HEK293T (cell line): ENCODE measurements at places on chromosomes 16 and 17.

DNA sequence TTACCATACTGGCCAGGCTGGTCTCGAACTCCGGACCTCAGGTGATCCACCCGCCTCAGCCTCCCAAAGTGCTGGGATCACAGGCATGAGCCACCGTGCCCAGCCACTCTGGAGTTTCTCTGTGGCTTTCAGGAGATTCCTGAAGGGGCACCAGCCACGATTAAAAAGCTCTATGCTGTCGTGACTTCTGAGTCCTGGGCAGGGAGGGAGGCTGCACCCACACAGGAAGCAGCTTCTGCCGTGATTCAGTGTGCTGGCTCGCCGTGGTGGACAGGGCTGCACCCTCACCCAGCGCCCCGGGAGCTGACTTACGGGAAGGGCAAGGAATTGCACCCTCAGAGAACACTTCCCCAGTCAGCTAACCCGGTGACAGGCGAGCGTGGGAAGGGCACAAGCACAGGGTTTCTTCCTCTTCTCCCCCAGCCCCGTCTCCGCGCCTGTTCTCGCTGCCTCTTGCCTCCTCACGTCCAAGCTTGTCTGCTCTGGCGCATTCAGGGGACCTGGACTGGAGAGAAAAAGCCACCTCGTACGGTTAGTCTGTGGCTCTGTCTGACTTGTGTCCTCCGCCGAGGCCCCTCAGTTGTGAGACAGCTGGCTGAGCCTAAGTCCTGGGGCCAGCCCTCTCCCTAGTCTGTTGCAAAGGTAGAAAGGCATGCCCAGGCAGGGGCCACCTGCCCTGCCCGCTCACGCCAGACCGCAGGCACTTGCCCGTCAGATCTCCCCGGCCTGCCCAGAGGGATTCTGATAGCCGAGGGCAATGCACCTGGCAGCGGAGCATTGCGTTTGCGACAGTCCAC is 145.0 kb downstream of the SEC14L1 start:
- no peak for DNase-seq

DNA sequence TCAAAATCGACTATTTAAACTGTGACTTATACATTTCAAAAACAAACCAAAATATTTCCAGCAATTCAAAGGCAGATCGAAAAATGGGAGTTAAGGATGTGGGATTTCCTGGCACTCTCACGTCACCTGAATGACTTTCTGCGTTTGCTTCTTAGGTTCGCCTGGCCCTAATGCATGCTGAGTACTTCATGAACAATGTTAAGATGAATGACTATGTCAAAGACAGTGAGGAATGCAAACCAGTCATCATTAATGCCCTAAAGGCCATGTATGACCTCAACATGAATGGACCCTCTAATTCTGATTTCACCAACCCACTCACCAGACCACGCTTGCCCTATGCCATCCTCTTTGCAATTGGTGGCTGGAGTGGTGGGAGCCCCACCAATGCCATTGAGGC is 7.3 kb downstream of the KLHL10 start:
- DNase-seq = no peak

DNA sequence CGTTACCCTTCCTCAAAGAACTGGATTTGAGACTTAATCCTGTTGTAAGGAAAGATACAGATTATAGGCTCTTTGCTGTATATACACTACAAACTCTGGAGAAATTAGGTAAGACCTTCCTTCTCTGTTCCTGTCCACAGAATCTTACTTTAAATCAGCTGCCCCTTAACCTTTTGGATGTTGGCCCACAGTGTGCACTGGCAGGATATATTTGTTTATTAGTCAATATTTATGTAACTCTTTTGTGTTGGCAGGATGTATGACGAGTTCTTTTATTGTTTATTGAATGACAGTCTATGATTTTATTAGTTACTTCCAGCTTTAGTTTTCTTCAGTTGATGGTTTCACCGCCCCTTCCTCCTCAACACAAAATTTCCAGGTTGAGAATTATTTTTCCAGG is 19.7 kb downstream of the LRRC36 start:
- no peak for DNase-seq

DNA sequence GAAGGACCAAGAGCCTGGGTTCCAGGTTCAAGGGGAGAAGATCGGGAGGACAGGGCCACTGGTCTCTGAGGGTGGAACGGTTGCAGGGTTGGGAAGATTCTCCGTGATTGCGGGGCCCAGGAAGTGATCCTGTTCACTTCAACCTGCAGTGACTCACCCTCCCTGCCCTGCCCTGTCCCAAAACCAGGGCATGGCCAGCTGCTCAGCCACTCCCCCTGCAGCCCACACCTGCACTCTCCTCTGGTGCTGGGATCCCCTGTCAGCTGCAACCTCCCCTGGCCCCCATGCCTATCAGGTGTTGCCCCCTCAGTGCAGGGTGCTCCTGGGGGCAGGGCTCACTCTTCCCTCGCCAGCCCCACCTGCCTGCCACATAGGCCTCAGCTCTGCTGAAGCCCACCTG is 1.1 kb downstream of the RUNDC3A start:
- DNase-seq = no peak

GRCh38 chr16:79092846-79093245 is 507.7 kb downstream of the MAF start:
- DNase-seq = no peak

GRCh38 chr17:67376737-67377487 is at the start of gene PITPNC1:
Gene PITPNC1, plus strand, starts transcription at chr17:67377281.
- DNase-seq = peak; percentile 73

- peak; percentile 76 for DNase-seq
Observed at GRCh38 chr16:73068541-73069401, 20.8 kb upstream of the ZFHX3 start.

- DNase-seq = no peak
Observed at GRCh38 chr17:7715936-7716886, 1.3 kb upstream of the DNAH2 start.

- no peak for DNase-seq
Observed at GRCh38 chr16:22330326-22330725, 33.1 kb downstream of the POLR3E start.

- DNase-seq = no peak
Observed at GRCh38 chr17:67137026-67137370, 92.6 kb downstream of the CACNG1 start.

- DNase-seq = no peak
Observed at GRCh38 chr16:72590151-72590937, 418.4 kb upstream of the PMFBP1 start.

DNA sequence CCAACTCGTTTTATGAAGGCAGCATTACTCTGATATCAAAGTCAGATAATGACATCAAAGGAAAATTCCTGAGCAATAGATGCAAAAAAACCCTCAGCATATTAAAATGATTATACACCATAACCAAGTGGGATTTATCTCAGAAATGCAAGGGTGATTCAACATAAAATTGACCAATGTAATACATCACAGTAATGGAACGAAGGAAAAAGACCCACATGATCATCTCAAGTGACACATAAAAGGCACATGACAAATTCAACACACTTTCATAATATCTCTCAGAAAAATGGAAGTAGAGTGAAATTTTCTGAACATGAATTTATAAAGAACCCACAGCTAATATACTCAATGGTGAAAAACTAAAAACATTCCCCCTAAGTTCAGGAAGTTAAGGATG is 118.8 kb downstream of the ITFG1 start:
- DNase-seq = no peak

GRCh38 chr17:33749171-33749570 is 456.1 kb upstream of the ASIC2 start:
- DNase-seq = no peak

DNA sequence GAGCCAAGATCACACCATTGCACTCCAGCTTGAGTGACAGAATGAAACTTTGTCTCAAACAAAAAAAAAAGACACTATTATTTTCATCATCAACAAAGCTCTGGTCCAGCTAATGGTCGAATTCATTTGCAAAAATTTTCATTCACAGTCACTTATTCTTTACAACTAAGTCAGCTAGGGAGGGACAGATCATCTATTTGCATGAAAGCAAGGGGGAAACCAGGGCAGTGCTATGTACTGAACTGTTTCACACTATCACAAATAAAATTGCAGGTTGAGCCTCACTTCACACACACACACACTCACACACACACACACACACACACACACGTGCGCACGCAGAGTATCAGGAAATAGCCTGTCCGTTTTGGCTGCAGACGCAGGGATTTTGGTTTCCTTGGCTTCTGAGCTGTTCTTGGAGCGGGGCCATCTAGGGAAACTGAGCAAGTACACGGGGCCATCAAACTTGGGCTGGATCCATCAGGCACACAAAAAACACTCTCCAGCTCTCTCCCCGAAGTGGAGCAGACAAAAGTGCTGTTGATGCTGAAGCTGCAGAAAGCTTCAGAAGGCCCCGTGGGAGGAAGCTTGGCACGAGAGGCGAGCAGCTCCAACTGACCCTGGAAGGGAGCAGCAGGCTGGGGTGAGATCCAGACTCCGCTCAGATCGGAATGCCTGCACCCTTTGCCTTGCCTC is 44.3 kb upstream of the HELZ start:
- no peak for DNase-seq

- DNase-seq = no peak
Observed at GRCh38 chr16:30054451-30054850, 11.1 kb upstream of the ALDOA start.

DNA sequence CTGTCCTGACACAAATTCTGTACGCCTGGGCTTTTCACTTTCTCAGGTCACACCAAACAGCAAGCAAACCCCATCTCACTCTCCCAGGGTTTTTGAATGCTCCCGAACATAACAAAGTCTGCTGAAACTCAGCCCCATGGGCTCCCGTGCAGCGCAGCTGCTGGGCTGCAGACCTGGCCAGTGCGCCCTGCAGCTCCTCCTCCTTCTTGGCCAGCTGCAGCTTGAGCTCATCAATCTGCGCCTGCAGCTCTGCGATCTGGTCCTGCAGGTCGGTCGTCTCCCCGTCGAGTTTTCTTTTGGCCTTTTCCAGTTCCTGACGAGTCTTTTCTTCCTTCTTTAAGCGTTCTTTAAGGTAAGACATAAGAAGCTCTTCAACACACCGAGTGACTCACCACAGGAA is 70.5 kb downstream of the NDEL1 start:
- no peak for DNase-seq

- DNase-seq = no peak
Observed at GRCh38 chr16:27199736-27200135, 3.6 kb upstream of the KDM8 start.

DNA sequence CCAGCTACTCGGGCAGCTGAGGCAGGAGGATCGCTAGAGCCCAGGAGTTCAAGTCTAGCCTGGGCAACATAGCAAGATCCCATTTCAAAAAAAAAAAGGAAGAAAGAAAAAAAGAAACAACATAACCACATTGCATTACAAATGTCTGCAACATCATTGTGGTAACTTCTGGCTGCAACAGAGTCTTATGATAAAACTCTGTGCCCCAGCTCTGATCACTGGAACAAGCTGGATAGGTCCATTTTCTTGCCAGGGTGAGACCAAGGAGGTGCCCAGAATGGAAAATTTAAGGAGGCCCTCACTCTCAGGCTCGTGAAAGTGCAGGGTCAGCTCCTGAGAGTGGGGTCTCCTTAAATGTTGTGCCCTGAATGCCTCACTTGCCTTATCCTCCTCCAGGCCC is 37.8 kb upstream of the KDM8 start:
- no peak for DNase-seq
